ENCODE measurements at places on chromosomes 13 and 19.
A peak's percentile ranks its signal among the peaks of the same experiment; 100 is the strongest.

DNA sequence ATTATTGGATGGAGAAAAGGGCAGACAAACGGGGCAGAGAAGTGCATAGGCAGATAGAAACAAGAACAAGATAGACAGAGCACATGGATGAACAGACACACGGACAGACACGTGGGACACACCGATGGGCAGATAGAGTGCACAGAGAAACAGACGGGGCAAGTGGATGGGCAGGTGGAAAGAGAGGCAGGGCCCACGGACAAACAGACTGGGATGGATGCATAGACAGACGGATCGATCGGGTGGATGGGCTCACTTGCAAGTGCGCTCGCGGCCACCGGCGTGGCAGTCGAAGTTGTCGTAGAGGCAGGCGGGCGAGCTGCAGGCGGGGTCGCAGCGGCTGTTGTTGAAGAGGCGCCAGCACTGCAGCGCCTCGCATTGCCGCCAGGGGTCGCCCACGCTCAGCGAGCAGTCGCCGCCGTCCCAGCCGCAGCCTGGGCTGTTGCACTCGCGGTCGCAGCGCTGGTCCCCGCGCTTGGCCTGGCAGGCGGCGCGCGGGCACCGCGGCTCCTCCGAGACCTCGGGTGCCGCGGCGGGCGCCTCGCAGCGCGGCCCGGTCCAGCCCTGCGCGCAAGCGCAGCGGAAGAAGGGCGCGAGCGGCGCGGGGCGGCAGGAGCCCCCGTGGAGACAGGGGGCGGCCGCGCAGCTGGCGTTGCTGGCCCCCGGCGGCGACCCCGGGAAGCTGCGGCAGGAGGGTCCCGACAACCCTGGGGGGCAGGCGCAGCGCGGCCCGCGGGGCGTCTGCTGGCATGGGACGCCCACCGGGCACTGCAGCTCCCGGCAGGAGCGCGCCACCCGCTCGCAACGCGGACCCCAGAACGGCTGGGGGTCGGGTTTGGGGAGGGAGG lies 23.3 kb downstream of the NOTCH3 start:
- DNase-seq, result peak; percentile 85

- peak; percentile 56 for DNase-seq
These were observed 1.0 kb upstream of the SLC17A7 start for GRCh38 chr19:49442354-49442753.

GRCh38 chr19:15551293-15552004 lies 43.1 kb downstream of the CYP4F22 start:
- peak; percentile 81 for DNase-seq

GRCh38 chr13:103328899-103329298 lies 262.7 kb upstream of the SLC10A2 start:
- no peak for DNase-seq

DNA sequence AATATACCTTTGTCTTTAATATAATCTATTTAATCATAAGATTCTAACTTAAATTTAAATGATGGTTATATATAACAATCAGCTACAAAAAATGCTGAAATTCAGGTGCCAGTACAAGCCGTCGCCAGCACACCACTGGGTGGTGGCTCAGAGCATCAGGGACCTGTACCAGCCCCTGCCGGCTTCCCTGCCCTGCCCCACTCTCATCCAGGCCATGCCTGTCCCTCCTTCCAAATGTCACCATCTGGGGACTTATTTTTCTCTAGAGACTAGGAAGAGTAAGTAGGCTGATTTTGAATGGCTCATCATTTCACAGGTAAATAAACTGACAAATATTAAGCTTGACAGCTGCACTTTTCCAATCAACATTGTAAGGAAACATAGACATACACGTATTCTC lies 1.6 kb downstream of the METTL21C start:
- DNase-seq, result no peak

DNA sequence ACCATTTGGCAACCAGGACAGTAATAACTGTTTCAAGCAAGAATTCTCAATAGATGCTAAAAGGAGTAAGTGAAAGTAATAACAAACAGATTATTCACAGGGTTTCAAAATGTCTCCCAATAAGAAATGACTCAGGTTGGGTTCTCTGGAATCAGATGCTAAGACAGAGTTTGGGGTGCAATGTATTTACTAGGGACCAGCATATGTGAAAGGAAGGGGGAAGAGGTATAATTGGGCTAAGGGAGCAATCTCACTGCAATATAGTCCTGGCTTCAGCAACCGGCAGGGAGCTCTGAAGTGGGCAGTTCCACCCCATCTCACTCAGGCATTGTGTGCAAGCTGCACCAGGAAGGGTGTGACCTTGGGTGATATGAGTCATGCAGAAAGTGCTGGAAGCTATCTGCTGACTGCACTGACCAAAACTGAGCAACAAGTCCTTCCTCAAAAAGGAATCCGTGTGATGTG lies 23.4 kb downstream of the ZDHHC20 start:
- DNase-seq, result peak; percentile 82

DNA sequence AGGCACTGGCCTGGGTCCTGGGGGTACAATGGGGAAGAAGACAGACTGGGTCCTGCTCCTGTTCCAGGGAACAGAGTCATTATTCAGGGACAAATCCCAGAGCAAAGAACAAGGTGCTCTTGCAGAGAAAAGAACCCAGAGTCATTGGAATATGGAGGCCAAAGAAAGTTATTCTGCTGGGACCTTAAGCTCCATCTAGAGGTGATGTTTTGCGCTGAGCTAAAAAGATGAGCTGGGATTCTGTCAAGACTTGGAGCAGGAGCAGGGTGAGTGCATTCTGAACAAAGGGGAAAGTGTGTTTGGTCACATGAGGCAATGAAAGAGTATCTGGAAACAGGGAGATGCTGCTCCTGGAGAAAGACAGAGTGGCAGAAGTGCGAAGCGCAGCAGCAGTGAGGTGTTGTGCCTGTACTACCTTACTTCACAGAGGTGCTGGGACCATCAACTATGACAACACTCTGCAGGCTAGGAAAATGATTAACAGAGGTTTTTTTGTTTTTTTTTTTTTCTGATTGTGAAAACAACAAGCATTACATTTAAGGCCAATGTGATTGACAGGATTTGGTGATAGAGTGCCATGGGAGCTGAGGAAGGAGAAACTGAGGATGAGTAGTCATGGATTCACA lies 95.3 kb upstream of the TNFSF11 start:
- DNase-seq, result no peak

- DNase-seq, result no peak
These were observed 64.5 kb upstream of the MED4 start for GRCh38 chr13:48159401-48159800.

GRCh38 chr19:58480481-58480830 lies 4.3 kb downstream of the ZNF446 start:
- no peak for DNase-seq

- no peak for DNase-seq
These were observed 76.4 kb upstream of the MCF2L start for GRCh38 chr13:112892426-112893206.

GRCh38 chr19:18007917-18008673 lies at the start of gene ARRDC2:
Gene ARRDC2, plus strand, starts transcription at chr19:18008170. Its CDS starts 141 bp downstream, at chr19:18008311.
- DNase-seq, result peak; percentile 90

DNA sequence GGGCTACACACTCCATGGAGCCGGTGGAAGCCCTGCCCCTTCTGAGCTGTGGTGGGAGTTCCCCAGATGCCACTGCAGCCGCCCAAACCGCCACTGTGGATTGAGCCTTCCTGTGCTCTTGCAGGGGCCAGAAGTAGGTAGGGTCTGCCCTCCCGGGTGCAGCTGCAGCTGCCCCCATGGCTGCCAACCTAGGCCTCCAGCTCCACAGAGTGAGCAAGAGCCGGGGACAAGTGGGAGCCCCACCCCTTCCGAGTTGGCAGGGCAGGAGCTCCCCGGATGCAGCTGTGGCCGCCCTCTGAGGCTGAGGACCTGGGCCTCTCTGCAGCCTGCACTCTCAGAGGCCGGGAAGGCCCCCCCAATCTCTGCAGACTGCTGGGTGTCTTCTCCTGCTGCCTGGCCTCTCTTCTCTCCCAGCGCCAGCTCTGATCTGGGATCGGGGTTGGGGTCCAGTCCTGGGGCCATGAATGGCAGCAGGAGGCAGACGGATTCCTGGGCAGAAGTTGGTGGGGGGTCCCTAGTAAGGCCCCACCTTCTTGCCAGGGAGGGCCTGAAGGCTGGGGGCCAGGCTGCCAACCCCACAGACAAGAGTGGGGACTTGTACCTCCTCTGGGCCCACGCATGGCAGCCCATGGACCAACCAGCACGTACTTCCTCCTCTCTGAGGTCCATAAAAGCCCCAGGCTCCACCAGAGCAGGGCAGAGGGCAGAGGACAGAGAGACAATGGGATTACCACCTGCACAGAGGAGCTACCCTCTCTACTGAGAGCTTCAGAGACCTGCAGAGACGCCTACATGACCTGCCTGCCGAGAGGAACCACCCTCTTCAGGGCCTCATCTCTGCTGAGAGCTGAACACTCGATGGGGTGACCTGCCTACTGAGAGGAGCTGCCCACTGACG lies 28.9 kb downstream of the AP2S1 start:
- peak; percentile 85 for DNase-seq

DNA sequence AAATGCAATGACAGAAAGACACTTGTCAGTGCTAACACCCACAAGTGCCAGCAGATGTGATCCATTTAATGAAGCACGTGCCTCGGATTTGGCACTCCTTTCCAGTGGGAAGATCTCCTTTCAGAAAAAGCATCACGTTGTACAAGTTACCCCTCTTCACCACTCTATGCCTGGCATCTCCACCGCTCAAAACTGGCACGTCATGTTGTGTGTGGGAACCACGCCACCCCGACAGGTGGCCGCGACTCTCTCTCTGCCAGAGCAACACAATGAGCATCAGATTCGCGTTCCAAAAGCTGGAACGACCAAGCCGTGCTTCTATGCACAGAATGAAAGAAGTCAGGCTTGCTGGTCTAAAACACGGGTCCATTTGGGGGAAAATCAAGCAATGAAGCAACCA lies 24.3 kb downstream of the TMTC4 start:
- no peak for DNase-seq

GRCh38 chr13:24040835-24041234 lies 119.7 kb upstream of the SPATA13 start:
- DNase-seq, result no peak

GRCh38 chr13:109735436-109735966 lies 50.9 kb downstream of the IRS2 start:
- no peak for DNase-seq
